Activated T-helper 1 cell treated with anti-CD3 and anti-CD28 coated beads, Interleukin-12 subunit alpha, Interleukin-12 subunit beta, Interleukin-2, Interleukin-4 antibody, amounts not matched to agents 30 ng/mL and 10 ng/mL and 1 ng/mL, durations not matched to agents 14 hours and 24 hours and 36 hours (primary cell): ENCODE measurements at places on chromosomes 16 and 17. TPM values are rescaled to one million over a fixed set of nuclear protein-coding genes. Genes with fewer than 3 reads are reported as not detected.

Gene SMIM22
- total RNA-seq = not detected in 2 replicates

Gene FZD2
- not detected in 2 replicates for total RNA-seq

Gene CCT6B
- total RNA-seq = 0.96 and 1.0 TPM in 2 replicates

Gene FOXF1
- not detected in 2 replicates for total RNA-seq

Gene FOXL1
- total RNA-seq = 0.05 TPM in 1 of 2 replicates, not detected in the other

Gene RAB11FIP4
- total RNA-seq = 28.7 and 29.8 TPM in 2 replicates

Gene NPIPB9
- total RNA-seq = 2.4 and 5.3 TPM in 2 replicates

Gene TBX2
- total RNA-seq = not detected in 2 replicates

Gene CD68
- 2.4 and 3.3 TPM in 2 replicates for total RNA-seq

Gene MRC2
- total RNA-seq = 1.6 TPM in 2 replicates

Gene CCDC102A
- 5.7 and 7.3 TPM in 2 replicates for total RNA-seq
